ENCODE measurements at places on chromosomes 7 and 10.

DNA sequence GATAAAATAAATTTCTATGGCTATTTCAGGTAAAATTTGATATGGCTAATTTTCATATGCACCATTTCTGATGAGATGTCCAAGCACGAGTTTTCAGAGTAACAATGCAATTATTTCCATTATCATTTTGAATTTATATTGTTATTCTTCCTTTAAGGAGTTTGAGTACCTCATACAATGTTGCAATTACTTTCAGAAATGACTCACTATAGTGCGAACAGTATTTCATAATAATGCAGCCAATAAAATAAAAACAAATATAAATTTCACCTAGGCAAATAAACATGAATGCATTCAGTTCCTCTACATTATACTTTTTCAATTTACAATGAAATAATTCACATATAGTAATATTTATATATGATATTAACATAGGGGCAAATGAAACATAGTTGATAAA, 78.8 kb upstream of the LRRN3 start:
- no peak for DNase-seq

GRCh38 chr10:80154978-80155695, 22.6 kb downstream of the PLAC9 start:
- DNase-seq: no peak

- DNase-seq: no peak
Observed at GRCh38 chr10:125849448-125849847, 26.1 kb downstream of the BCCIP start.

GRCh38 chr7:44320141-44320540, 5.3 kb downstream of the CAMK2B start:
- DNase-seq: no peak

- no peak for DNase-seq
Observed at GRCh38 chr10:87590705-87591588, 68.7 kb upstream of the PAPSS2 start.

DNA sequence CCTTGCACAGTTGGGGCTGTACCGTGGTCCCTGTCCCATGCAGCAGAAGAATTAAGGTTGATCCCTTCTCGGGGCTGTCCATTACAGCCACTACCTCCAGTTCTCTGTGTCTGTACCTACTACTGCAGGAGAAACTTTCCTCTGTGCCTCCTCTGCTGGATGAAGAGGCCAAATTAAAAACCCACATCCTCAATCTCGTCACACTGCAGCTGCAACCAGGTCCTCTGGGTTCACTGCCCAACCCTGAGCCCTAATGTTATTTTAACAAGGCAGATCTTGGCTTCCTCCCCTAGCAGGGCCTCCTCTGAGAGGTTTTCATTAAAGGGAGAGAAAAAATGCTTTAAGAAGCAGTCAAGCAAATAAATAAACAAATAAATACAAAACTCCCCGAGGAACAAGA, 66.6 kb downstream of the PLXNA4 start:
- DNase-seq: no peak

- no peak for DNase-seq
Observed at GRCh38 chr7:74199551-74200355, 10.1 kb upstream of the LAT2 start.

GRCh38 chr10:50033481-50033880, 34.3 kb upstream of the WASHC2A start:
- DNase-seq: no peak

- DNase-seq: no peak
Observed at GRCh38 chr10:114029655-114030054, 14.0 kb upstream of the ADRB1 start.

- no peak for DNase-seq
Observed at GRCh38 chr7:129188372-129188891, at the start of gene SMO. SMO (plus strand) TSS chr7:129188633; CDS start chr7:129189152, 519 bp downstream.

DNA sequence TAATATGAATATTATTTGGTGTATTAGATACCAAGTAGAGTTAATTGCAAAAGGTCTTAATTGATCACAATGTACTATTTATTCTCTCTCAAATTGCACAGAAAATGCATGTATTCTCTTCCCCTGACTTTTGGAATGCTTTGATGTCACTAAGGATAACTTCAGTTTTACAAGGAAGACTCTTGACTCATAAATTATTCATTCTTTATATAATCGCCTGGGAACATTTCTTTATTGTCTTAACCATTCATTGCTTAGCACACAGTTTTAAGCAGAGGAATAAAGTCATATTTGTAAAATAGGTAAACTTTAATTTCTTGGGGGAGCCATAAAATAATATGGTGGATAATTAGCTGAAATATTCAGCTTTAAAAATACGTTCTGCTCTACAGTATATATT, 306.0 kb upstream of the TMEM229A start:
- DNase-seq: no peak

DNA sequence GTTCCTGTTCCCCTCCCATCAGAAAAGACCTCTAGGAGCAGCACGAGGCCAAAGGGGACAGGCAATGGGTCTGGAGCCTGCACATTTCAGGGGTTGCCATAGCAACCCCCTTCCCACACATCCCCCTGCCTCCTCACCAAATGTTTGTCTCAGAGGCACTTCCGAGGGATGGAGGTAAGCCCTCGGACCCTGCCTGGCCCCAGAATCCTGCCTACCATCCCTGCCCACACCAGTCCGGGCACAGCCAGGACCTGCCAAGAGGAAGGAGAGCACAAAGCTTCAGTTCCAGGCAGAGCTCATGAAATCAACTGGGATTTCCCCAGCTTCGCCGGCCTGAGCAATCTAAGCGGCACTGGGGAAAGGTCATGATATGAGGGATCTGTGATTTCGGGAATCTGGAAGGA, 175.0 kb upstream of the PLXNA4 start:
- no peak for DNase-seq

- DNase-seq: no peak
Observed at GRCh38 chr7:4265066-4265465, 417.0 kb upstream of the FOXK1 start.

GRCh38 chr10:96695366-96695765, 24.9 kb downstream of the PIK3AP1 start:
- no peak for DNase-seq

GRCh38 chr7:157769086-157769485, 432.3 kb downstream of the DNAJB6 start:
- DNase-seq: no peak

DNA sequence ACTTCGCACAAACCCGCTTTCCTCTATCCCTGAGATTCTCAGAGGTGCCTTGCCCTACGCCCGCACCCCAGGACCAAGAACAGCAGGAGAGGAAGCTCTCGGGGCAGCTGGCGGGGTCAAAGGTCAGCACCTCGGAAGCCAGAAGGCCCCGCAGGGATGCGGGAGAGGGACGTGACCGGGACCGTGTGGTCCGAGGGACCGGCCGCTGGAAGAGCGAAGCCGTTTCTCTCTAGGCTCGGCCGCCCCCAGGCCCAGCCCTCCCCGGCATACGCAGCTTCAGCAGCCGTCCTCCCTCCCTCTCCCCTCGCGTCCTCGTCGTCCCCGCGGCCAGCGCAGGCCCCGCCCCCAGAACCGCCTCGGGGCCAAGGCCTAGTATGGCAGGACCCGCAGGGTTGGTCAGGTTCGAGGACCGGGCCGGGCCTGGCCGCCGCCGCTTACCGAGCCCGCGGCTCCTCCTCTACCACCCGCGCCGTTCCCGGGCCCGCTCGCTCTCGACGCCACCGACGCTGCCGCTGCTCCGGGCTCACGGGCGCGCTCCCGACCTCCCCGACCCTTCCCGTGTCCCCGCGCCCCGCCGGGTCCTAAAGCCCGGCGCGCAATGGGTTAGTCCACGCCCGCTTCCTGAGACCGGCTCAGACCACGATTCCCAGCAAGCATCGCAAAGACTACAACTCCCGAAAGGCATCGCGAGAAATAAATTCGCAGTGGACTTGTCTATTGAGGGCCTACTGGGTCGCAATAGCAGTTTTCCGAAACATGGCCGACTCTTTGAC, at the start of gene ARMH3:
ARMH3 (minus strand) TSS at position 527 of the 773 bp plus-strand sequence. CDS start 16,059 bp downstream, outside the sequence.
- peak; percentile 92 for DNase-seq

DNA sequence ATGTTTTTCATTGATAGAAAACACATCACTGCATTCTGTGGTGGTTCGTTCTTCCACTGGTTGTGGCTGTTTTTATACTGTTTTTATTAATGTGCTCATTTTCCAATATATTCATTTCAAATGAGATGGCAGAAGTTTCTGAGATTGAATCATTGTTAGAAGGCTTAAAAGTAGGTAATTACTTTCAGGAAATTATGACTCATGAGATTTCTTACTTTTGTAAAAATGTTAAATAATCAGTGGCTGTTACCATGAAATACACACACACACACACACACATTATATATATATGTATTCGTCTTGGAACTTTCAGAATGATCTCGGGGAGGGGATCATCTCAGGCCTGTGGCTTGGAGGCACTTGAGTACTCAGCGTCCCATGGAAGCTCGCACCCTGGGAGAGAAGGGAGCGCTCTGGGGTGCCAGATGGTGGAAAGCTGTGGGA, 66.1 kb downstream of the ZMYND11 start:
- no peak for DNase-seq

DNA sequence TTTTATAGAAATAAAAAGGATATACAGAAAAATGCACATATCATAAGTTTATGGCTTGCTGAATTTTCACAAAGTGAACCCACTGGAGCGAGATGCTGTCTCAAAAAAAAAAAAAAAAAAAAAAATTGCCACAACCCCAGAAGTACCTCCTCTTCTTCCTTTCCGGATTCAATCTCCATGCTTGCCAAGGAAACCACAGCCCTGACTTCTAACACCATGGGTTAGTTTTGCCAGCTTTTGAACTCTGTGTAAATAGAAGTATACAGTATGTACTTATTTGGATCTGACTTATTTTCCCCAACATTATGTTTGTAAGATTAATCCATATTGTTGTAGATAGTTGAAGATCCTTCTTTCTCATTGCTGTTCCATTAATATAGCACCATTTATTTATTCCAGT, 40.0 kb downstream of the FANK1 start:
- no peak for DNase-seq

DNA sequence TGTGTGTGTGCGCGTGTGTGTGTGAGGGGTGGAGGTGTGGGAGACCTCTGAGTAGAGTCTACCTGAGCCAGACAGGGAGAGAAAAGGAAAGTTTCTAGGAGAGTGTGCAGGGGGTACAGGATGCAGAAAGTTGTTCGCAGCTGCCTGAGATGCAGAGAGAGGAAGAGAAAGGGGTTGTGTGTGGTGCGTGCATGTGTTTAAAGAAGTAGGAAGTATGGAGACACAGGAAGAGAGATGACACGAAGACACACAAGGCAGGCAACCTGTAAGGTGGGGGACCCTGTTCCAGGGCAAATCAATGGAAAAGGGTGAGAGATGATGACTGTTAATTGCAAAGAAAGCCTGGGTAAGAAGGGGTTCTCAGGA, 52.2 kb downstream of the C10orf105 start:
- no peak for DNase-seq

DNA sequence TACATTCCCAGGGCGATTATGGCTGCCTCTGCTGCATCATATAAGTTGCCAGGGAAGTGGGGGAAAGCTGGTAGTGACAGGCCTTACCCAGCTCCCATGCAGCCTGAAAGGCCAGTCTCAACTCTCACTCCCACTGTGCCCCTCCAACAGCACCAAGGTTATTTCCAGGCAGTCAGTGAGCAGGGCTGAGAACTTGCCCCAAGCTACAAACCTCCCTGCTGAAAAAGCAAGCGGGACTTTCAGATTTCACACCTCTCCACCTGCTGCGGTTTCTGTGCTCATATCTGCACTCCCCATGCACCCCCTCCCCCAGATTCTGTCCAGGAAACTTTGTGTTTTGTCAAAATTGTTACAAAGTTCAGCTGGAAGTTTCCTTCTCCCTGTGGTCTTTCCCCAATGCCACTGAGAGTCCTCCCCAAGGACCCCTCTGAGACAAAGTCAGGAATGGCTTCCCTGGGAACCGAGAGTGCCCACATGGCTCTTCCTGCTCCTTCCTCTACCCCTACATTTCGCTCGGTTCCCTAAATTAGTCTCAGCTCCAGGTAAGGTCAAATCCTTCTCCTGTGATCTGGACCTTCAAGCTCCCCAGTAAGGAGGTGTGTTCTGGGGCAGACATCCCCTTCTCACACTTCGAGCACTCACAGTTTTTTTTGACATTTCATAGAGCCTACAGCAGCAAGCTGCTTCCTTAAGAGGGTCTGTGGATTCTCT, 25.3 kb upstream of the WNT2 start:
- no peak for DNase-seq

DNA sequence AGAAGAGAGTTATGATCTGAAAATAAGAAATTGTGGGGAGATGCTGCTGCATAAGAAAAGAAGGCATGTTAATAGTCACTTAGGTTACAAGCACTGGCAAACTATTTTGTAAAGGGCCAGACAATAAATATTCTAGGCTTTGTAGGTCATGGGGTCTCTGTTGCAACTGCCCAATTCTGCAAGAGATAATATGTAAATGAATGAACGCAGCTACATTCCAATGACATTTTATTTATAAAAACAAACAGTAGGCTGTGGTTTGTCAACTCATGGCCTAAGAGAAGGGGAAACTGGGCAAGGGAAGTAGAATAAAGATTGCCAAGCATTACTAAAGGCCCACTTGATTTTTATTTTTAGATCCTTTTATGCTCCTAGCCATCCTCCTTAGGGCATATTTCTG, 133.1 kb downstream of the RAPGEF5 start:
- DNase-seq: no peak

DNA sequence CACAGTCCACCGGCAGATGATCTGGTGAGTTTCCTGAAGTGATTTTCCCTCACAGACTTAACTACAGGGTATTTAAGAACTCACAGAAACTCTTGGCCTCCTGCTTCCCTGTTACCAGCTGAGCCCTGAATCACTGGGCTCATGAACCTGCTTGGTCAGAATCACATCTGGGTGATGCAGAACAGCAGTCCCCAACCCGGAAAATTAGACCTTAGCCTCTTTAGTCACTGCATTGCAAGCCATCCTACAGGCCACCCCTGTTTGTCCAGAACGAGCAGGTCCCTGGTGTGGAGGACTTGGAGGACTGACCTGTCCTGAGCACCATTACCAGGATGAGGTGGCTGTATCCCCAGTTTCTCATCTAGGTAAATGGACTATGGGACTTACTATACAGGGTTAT, 539.2 kb downstream of the TNS3 start:
- no peak for DNase-seq

DNA sequence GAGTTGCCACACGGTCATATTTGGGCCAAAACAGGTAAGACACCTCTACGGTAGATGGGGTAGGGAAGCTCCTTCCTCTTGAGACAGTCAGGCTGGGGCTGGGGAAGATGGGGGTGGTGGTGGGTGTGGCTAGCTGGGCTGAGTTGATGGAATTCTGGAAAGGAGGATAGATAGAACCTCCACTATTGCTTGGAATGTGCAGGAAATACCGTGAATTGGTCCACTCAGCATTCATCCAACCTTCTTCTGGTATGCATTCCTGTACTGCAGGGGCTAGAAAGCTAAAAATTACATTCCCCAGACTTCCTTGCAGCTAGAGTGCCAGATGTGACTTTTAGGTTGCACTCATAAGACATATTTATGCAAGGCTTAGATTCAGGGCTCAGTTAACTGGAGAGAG, 24.8 kb downstream of the TLX1 start:
- DNase-seq: no peak

GRCh38 chr7:140631021-140631420, 9.6 kb downstream of the DENND2A start:
- DNase-seq: no peak
